ENCODE measurements at places on chromosomes 12 and 14. TPM values are rescaled to one million over a fixed set of nuclear protein-coding genes. Genes with fewer than 3 reads are reported as not detected.

Gene DLGAP5
- polyA plus RNA-seq = 21.7 TPM

Gene SDSL
- 17.0 TPM for polyA plus RNA-seq

Gene NPFF
- polyA plus RNA-seq = 0.47 TPM

Gene SCNN1A
- 68.0 TPM for polyA plus RNA-seq

Gene TMEM132C
- 2.8 TPM for polyA plus RNA-seq

Gene PITPNM2
- polyA plus RNA-seq = 9.7 TPM
